ENCODE measurements at places on chromosomes 4 and X.
A peak's percentile ranks its signal among the peaks of the same experiment; 100 is the strongest.

GRCh38 chrX:136041254-136041812 is 56.1 kb downstream of the SLC9A6 start:
- DNase-seq, result no peak

DNA sequence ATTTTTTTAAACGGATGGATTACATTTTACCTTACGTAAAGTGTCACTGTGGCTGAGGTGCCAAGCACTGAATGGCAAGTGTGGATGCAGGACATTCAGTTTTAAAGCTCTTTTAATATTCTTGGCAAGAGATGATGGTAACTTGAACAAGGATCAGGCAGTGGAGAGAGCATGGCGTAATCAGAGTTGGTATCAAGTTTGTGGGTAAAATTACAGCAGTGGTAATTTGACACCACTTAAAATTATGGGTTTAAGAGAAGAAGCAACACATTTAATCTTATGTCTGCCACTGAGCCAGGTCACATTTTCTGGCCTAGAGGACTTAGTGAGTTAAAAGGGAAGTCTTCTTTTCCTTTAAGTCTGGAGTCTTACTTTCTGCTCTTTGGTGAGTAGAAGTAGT is 100.5 kb downstream of the NAA11 start:
- no peak for DNase-seq

GRCh38 chrX:102985192-102985591 is 48.1 kb downstream of the RAB40AL start:
- peak; percentile 1 for DNase-seq

- DNase-seq, result peak; percentile 92
Observed at GRCh38 chr4:4333265-4333706, 43.2 kb downstream of the ZBTB49 start.

DNA sequence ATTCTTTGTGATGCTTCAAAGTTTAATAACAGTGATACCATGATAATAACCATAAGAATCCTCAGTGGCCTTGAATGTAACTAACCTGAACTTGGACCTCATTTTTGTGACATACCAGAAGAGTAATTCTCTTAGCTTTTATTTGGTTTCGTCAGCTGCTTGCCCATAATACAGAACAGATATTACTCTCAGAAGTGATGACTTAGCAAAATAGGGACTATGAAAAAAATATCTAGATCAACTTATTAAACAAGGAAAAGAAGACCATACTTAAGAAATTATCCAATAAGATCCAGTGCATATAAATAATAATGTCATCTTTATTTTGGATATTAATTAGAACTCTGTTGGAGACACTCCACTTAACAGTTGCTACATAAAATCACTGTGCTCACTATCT is 236.9 kb upstream of the GPC4 start:
- DNase-seq, result no peak

- DNase-seq, result no peak
Observed at GRCh38 chr4:159549098-159549518, 446.2 kb downstream of the RAPGEF2 start.

- no peak for DNase-seq
Observed at GRCh38 chr4:73005514-73005913, 64.0 kb downstream of the COX18 start.
